ENCODE measurements at places on chromosomes 1 and 21.

DNA sequence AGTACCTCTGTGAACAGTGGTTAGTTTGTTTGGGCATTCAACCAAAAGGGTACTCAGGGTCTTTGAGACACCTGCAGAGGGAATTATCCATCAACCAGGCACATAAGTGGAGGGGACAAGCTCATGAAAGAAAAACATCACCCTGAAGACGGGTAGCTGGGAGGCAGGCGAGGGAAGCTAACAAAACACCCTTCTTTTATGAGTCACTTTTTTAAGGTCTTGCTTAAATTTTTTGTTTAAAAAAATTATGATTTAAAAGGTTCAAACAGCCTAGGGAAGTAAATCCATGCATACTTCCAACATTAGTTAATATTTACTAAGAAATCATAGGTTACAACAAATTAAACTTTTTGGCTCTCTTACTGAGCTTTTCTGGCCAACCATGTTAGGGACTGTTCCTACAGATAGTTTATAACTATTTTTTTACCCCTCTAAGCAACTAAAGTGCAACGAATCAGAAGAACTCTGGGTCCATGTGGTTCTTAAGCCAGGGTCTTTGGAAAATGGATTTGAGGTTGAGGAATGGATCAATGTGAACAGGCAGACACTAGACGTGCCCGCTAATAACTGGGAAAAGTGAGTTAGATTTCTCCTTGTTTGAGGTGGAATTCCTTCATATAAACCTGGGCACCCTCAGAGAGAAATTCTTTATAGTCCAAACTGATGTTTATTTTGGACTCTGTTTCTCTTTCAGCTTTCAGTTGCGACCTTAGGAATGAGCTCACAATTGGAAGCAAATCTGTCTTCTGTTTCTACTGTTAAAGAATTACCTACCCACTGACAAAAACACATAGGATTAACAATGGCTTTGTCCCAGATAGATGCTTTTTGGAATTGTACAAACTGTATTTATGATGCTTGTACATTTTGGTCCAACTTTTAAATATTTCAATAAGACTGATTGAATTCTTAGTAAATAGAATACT, 123.0 kb downstream of the LYPLAL1 start:
- no peak for DNase-seq

DNA sequence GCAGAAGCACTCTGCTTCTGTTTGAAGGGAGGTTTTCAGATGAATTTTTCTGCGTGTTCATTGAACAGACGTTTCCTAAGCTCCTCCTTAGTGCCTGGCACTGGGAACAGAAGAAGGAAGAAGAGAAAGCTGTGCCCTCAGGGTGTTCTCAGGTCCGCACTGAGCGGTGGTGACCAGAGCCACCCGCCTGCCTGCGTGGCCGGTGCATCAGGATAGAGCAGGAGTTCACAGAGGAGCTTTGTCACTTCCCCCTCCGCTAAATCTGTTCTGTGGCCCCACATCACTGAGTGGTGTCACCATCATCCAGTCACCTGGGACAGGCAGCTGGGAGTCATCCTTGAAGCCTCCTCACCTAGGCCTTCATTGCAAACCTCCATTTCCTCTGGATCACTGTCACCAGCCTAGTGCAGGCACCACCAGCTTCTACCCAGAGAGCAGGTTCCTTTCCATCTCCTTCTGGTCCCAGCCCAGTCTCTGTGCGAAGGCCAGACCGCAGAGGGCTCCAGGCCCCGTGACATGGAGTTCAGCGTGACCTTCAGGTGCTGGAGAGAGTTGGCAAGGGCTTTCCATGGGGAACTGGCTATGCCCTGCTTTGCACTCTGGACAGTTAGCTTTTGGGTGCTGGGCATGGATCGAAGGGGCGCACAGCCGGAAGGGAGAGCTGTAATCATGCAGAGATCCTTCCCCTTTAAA, 21.7 kb downstream of the PARK7 start:
- no peak for DNase-seq

DNA sequence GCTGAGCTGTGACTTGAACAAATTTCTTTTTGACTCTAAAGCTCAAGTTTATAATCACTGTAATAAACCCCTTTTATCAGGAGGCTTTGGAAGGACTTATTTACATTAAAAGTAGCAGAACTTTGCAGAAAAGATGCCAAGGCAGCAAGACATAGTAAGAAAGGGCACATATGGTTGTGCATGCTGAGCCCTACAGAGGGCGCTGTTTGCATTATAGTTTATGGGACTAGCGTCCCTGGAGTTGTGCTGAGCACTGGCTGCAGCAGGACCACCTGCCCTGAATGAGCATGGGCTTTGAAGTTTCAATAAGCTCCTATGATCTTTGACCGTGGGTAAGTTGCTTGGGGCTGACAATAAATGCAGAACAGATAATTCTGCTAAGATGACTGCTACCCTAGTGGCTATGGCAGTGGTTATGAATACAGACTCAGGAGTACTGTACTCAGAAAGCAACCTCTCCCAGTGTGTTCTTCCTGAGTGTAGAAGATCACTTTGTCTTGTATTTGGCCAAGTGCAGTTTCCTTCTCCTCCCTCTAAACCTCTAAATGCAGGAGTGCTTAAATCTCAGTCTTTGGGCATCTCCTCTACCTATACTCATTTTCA, 45.4 kb upstream of the USP1 start:
- DNase-seq = no peak

GRCh38 chr1:61011561-61012263, 70.6 kb upstream of the NFIA start:
- DNase-seq = no peak

- DNase-seq = no peak
These were observed 3.2 kb upstream of the NPL start for GRCh38 chr1:182786223-182786994.

DNA sequence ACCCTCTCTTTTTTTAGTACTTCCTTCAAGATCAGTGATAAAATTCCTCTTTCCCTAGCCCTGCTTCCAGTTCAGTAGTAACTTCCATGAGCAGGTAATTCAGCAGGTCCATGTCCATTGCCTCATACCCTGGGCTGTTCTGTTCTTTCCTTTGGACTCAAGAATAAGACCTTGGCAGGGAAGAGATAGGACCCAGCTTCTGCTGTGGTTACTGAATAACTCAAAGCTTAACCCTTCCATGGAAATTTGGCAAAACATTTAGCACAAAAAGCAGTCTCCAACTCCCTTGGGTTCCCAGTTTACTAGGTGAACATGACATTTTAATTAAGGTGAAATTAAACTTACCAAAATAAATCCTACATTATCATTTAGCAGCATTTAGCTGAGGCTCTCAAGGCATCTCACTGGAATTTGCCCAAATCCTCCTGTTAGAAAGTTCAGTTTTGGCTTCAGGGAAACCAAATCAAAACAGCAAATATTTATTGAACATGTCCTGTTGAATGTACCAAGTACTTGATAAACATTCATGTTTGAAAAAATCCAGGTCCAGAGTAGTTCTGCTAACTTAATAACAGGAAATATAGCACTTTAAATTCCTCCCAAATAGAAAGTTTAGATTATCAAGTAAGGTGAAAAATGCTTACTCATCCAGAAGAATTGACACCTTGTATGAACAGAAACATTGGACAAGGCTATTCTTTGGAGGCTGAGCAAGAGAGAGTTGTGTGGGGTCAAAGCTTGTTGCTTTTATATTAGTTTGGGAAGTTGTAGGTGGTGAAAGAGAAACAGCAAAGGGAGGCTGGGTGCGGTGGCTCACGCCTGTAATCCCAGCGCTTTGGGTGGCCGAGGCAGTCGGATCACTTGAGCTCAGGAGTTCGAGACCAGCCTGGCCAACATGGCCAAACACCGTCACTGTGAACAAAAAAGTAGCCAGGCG, 8.4 kb upstream of the SERPINC1 start:
- no peak for DNase-seq

DNA sequence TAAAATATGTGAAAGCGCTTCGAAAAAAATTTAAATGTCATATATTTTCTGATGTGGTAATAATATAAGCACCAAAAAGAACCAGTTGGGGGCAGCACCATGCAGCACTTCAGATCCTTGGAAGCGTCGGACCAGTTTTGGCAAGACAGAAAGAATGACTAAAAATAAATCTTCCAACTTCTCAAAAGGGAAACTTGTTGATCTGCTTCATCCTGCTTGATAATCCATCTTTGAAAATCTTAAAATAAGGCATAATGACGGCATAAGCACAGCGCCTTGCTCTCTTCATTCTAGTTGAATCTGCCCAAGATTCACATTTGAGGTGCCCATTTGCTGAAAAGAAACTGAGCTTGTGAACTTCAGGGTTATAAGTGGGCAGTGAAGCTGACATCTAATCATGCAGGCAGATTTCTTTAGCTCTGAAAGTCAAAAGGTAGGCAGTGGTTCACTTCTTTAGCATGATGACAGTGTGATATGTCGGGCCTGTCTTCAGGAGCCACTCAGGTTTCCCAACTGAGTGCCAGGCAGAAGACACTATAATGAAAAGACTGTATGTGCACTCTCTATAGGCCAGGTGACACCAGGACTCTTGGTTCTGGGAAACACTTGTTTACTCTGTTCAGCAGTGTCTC, 19.8 kb upstream of the MUTYH start:
- DNase-seq = no peak

GRCh38 chr1:35505911-35506798, 51.0 kb downstream of the KIAA0319L start:
- no peak for DNase-seq

DNA sequence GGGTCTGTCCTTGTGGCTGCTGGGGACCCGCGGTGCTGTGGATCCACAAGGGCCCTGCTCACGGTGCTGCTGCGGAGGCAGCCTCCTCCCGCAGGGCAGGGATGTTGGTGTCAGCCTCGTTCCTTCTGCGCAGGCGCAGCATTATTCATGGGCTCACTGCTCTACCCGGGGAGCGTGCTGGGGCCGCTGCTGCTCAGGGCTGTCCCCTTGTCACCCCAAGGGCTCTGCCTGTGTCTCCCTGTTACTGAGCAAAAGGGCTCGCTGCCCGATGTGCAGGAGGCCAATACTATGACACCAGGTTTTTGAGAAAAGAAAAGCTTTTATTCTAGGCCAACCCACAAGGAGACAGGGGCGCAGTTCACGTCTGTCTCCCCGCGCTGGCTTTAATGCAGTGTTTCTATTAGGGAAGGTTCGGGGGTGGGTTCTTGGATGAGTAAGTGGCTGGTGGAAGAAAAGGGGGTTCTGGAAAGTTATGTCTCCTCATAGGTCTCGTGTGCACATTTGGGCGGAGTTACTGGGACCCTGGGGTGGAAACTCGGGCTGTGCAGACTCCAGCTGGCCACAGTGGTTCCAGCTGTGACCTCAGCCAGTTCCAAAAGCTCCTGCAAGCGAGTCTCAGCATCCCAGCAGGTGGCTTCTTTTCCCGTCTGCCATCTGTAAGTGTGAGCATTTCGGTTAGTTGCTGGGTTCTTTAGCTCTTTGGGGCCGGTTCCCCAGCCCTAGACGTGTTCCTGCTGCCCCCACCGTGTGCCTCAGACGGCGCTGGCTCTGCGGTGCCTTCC, 40.8 kb upstream of the LRRC3 start:
- DNase-seq = no peak

DNA sequence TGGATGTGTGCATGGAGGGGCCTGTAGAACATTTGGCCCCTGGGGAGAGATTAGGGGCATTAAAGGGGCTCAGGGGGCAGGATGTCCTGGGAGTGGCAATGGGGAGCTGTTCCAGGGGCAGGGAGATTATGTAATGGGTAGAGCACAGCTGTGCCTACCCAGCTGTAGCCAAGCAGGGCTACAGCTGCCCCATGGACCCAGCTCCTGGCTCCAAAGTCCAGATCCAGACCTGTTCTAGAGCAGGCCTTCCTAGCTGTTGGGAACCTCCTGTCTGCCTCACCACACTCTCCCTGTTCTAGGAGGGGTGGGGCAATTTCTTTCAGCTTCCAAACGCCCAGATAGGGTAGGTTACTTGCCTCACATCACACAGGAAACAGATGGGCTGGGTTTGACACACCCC, 5.6 kb downstream of the RPS6KA1 start:
- DNase-seq = no peak

- DNase-seq = no peak
These were observed 4.8 kb downstream of the ATP1A1 start for GRCh38 chr1:116377541-116378529.

All from cortex of kidney (tissue), 1 donor.